ENCODE measurements at places on chromosomes 5 and 9.

- no peak for DNase-seq
Measured at GRCh38 chr9:108860764-108861163, 1.3 kb upstream of the ACTL7A start.

DNA sequence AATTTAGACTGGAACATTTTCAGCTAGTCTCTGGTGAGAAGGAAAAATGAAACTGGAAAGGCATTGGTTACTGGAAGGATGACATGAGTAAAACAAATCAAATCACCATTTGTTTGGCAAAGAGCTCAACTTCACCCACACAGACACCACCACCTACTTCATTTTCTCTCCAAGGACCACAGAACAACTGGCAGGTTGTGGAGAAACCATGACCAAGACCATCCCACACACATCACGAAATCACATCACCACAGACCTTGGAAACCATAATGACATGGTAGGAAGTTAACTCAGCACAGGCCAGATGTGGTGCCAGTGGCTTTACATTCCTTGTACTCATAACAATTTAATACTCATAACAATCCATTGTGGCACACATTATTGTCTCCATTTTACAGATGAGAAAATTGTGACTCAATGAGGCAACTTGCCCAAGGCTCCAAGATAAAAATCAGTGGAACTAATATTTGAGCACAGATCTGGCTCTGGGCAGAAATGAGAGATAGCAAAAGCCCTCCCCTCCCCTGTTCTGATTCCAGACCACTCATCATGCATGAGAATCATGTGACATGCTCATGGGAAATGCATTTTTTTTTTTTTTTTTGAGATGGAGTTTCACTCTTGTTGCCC is 7.5 kb downstream of the OR1K1 start:
- no peak for DNase-seq

DNA sequence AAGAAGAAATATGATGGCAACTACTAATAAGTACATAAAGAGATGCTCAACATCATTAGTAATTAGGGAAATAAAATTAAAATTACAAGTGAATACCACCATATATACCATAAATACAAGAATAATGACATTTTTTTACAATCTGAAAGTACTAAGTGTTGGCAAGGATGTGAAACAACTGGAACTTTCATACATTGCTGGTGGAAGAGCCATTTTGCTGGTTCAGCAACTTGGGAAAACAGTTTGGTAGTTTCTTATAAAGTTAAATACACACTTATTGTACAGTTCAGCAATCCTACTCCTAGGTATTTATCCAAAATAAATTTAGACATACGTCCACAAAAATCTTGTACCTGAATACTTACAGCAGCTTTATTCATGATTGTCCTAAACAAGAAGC is 192.9 kb downstream of the CARTPT start:
- DNase-seq, result no peak

DNA sequence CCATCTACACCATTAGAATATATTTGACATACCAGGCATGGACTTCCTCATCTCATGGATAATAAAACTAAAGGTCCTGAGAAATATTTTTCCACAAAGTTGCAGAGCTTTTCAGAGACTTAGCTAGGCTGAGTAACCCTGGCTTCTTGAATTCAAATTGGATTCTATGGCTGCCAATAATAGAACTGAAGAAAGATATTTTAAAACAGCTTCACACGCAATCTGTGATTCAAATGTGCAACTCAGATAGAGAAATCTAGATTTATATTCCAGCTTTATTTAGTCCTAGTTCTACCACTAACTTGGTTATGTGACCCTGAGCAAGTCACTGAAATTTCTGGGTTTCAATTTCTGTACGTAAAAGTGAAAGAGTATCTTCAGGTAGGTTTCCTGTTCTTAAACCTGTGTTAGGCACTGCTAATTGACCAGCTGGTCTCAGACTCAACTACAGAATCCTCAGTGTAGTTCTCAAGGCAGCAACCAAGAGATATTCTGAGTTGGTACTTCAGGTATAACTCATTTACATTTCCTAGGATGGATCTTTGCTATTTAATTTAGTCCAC is 235.3 kb downstream of the GABRB2 start:
- no peak for DNase-seq

GRCh38 chr5:72651779-72652178 is 144.6 kb upstream of the ZNF366 start:
- no peak for DNase-seq

DNA sequence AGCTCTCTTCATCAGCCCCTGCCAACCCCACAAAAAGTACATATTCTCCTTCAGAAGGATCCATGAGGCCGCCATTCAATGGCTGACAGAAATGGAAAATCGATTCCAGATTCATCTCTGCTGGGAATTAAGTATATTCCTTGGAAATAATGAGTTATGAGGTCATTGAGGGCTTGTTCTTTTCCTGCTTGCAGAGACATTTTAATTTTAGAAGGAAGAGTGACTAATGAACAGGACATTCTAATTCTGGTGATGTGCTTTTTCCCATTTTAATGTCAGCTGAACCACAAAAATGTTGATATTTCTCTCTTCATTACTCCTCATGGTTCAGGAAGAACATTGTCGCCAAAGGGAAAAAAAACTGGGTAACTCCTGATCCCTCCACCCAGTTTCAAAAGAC is 314.0 kb downstream of the PIK3R1 start:
- DNase-seq, result no peak

DNA sequence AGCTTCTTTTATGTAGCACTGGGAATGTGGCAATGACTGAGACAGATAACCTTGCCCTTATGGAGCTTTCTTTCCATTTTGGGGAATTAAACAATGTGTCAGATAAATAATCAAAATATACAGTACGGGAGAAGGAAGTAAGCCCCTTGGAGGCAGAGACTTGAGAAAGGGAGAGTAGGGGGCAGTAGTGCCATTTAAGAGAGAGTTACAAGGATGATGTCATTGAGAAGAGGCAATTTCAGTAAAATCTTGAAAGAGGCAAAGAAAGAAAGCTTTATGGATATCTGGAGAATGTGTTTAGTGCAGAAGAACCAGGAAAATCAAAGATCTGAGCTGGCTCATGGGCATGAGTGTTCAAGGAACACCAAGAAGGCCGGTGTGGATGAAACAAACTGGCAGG is 77.3 kb downstream of the KCTD16 start:
- no peak for DNase-seq

DNA sequence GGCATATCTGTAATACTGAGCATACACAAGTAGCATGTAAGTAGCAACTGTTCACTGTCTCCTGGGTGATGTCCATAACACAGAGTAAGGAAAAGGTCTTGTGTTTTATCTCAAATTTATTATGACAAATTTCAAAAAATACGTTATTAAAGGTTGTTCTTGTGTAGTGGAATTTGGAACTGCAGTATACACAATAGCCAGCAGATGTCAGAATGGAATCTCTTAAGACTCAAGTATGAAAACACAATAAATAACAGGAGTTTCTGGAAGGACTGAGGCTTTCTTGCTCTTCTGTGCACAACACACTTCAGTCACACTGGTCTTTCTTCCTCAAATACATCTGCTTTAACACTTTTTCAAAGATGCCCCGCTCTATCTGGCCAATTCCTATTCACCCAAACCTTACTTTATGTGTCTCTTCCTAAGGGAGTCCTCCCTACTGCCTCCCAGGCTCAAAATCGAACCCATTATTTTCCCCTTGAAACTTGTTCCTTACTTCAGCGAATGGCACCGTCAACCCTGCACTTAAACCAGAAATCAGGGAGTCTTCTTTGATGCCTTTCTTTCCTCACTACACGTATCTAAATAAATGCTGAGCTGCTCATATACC is 6.5 kb upstream of the FBXO10 start:
- DNase-seq, result no peak
